Activated CD8-positive, alpha-beta memory T cell treated with anti-CD3 and anti-CD28 coated beads for 1 hour (primary cell): ENCODE measurements at places on chromosomes 4 and X.

GRCh38 chr4:98166025-98166730 is 22.9 kb upstream of the STPG2 start:
- DNase-seq, result no peak

DNA sequence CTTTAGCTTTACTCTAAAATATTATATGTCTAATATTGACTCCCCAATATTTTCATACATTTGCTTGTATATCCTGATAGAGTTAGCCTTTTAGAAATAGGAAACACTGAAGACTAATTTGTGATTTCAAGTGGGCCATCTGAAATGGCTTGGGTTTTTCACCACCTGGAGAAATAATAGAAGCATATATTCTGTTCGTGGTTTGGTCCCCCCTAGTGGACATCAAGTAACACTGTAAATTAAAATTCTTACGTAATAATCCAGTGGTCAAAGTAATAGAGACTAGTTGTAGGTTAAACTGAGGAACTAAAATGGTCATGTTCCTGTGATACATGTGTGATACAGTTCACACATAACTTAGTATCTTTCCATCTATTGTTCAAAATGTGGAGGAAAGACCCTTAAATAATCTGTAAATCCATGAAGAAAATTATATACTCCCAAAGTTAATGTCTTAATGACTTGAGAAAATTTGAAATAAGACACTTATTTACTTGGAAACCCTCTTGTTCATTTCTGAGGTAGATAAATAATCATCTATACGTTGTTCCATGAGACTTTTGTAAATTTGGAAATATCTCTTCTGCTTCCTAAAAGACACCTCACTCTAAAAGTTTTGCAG is 79.8 kb upstream of the SMARCAD1 start:
- no peak for DNase-seq

- DNase-seq, result no peak
Observed at GRCh38 chr4:110139111-110139510, 59.3 kb downstream of the ELOVL6 start.

GRCh38 chrX:112766774-112767173 is 73.9 kb downstream of the AMOT start:
- no peak for DNase-seq

DNA sequence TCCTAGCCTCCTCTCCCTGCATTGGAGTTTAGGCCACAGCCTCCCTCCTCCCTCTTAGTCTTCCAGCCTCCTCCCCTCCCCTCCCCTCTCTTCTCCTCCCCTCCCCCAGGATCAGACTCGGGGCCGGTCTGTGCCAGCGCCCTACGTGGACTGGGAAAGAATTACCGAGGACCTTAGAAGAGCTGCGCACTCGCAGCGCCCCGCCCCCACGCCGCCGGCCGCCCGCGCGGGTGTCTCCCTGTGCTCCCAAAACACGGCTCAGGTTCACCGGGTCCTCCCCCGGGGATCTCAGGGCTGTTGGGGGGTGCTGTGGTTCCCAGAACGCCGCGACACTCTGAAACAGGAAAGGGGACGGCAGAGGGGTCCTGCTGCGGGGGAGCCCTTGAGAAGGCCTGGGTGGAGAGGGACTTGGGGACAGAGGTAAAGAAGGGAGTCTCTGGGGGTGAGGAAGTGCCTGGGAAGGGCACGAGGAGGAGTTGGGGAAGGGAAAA is 122.3 kb upstream of the TBL1X start:
- DNase-seq, result no peak

- DNase-seq, result no peak
Observed at GRCh38 chr4:56255820-56256219, 131.5 kb downstream of the AASDH start.

DNA sequence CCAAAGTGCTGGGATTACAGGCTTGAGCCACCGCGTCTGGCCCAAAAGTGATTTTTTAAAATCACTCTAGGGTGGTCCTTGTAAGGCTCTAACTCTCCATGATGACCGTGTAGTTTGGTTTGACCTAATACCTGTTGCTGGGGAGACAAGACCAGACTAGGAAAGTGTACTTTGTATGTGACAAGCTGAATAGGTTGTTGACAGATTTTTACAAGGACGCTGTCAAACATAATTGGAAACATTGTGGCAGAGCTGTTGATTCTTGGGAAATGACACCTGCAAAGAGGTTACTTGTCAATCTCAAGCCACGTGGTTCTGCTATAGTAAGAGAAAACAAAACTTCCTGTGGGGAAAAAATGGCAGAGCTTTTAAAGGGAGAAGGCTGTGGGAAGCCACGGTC is 802.4 kb upstream of the HS3ST1 start:
- DNase-seq, result no peak

- no peak for DNase-seq
Observed at GRCh38 chr4:4590546-4590945, 48.7 kb upstream of the STX18 start.

- DNase-seq, result no peak
Observed at GRCh38 chrX:5646818-5647217, 581.8 kb downstream of the NLGN4X start.

- DNase-seq, result no peak
Observed at GRCh38 chr4:15586066-15586465, 69.1 kb downstream of the FBXL5 start.

DNA sequence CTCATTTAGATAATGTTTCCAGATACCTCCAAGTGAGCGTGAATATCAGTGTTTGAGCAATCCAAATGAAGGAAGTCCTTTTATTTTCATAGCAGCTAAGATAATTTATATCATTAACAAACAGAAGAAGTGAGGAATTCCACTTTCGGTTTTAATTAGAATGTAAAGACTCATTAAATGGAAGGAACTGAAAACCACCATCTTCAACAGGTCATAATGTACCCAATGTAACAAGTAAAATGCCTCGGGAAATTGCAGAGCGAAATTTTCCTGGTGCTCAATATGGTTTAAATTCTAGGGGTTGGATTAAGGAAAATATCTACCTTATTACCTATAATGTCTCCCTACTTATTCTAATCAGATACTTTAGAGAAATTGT is 33.9 kb upstream of the SLC9A7 start:
- DNase-seq, result no peak

DNA sequence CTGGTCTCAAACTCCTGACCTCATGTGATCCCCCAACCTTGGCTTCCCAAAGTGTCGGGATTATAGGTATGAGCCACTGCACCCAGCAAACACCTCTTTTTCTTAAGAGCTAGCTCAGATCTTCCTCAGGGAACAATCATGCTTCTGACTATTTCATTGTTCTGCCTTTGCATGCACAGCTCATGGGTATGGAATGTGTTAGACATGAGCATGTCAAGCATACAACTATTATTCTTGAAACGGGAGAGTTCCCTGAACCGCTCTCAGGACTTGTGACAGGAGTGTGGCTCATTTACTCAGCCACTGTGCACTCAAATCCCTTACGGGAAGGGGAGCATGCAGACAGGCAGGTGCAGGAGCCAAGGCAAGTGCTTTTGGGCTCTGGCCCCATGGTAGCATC is 231.7 kb upstream of the TAPT1 start:
- no peak for DNase-seq

GRCh38 chr4:184648313-184649025 is 778 bp downstream of the CASP3 start:
- no peak for DNase-seq

DNA sequence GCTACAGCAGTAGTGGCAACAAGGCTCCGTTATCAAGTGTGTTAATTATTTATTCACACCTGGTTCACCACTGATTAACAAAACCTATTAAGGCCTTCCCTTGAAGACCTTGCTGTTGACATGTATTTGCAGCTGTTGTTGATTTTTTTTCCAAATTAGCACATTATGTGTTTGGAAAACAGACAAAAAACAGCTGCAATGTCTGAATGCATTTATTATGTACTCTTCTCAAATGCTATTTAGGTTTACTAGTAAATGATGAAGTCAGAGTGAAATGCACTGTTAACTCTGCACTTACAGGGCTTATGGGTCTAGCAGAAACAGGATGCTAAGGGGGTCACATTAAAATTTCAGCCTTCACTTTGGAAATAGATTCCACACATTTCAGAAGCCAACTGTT is 99.5 kb upstream of the PCDH7 start:
- no peak for DNase-seq

DNA sequence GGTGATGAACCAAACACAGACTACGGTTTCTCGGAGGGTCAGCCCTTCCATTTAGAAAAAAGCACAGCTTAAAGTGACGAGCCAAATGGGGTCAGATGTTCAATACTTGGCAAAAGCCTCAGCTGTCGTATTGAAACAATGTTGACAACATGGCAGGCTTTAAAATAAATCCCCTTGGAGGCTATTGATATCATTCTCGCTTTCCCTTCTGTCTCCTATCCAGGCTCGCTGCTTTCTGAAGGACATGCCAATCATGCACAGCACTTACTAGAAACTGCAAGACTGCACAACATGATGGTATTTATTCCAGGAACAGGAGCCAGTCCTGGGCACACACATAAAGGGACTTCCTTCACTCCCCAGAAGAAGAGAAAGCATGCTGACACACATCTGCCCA is 137.9 kb downstream of the SLC7A11 start:
- no peak for DNase-seq

GRCh38 chr4:3740256-3740655 is 25.9 kb upstream of the ADRA2C start:
- no peak for DNase-seq

- no peak for DNase-seq
Observed at GRCh38 chrX:72078411-72078810, 53.3 kb downstream of the RTL5 start.

DNA sequence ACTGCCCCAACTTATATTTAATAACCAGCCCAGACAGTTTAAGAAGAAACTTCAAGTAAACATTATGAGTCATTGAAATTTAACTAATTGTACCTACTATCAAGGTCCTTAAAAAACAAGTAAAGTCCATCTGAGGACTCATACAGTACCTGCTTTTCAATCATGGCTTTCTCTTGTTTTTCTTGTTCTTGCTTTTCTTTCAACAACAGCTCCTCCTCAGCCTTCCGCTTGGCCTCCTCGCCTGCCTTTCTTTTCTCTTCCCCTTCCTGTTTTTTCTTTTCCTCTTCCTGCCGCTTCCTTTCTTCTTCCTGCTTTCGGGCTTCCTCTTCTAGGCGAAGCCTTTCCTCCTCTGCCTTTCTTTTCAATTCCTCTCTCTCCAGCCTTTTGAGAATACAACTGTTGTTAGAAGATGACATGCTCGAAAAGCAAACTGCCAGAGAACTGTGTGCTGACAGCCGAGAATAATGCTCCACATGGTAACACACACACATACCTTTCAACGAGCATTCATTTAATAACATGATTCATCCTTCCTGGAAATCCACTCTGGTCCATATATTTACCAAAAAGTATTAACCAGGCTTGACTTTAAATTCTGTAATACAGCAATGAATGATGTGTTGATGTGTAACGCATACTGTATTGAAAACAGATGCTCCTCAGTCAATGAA is 25.2 kb upstream of the BCLAF3 start:
- no peak for DNase-seq

- DNase-seq, result no peak
Observed at GRCh38 chr4:15413623-15414019, 14.2 kb upstream of the C1QTNF7 start.

DNA sequence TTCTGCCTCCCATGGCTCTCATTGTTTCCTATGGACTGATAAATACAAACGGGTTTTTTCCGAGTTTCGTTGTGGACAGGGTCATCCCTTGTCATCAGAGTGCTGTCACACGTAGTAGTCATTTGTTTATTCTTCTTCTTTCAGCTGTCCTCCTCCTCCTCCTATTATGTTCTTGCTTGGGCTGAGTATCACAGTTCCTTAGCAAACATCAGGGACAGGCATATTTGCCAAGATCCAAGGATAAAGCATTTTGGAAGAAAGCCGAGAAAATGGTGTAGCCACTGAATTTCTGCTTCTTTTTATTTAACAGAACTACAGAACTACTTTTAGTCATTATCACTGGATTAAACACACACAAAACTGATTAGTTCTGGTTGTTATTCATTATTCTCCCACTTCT is 167.9 kb downstream of the MAML3 start:
- DNase-seq, result no peak

- DNase-seq, result no peak
Observed at GRCh38 chr4:149823769-149824221, 8.2 kb upstream of the IQCM start.

- no peak for DNase-seq
Observed at GRCh38 chrX:114798907-114799306, 215.0 kb downstream of the HTR2C start.

DNA sequence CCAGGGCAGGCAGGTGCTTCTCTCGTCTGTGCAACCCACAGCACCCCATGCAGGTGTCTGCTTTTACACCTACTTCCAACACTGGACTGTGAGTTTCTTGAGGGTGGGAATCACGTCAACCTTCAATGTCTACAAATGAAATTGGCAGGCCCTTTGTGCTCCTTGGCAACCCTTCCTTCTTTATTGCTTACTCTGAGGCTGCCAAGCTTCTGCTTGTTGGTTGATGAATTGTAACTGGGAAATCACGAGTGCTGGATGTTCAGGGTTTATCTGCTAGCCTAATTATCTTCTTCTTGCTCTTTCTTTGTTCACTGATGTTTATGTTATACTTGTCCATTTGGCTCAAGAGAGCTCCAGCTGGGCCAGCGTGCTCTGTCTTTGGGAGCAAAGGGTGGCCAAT is 2.5 kb upstream of the DGAT2L6 start:
- DNase-seq, result no peak

GRCh38 chrX:136147315-136147901 is at the start of gene FHL1:
Gene FHL1 (plus strand): TSS chrX:136147533.
- no peak for DNase-seq

DNA sequence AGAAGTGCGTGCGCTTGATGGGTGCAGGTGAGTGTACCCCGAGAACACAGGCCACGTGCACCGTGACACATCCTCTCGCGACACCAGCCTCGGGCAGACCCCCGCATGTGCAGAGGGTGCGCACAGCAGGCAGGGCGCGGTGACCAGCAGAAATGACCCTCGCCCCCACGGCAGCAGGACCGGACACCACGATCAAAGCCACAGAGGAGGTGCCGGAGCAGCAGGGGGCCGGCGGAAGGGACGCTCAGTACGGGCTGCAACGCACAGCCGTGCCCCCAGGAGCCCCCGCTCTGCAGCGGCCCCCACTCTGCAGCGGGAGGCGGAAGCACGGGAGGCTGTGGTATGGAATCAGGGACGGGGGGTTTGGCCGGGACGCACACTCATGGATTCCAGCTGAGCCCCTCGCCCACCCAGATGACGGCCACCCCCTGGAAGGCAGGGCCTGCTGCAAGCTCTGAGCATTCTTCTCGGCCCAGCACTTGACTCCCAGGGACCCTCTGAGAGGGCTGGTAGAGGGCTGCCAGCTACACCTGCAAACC is 17.1 kb downstream of the PPP2R3B start:
- DNase-seq, result no peak

DNA sequence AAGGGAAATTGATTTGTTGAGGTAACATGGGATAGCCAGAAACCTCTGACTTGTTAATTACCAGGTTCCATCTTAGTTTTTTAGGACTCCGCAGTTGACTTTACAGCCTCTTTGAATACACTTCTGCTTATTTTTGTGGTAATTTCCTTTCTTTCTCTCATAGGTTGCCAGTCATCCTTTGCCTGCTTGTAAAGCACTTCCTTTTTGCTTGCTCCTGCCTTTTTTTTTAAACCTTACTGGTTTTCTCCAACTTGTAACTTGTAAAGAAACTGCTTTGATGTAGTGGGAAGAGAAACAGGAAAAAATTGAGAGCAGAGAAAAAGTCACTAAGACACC is 2.6 kb downstream of the PGK1 start:
- no peak for DNase-seq
